ENCODE measurements at places on chromosomes 5 and 9.

GRCh38 chr5:180522330-180522729 is 28.2 kb downstream of the CNOT6 start:
- no peak for DNase-seq

- DNase-seq = no peak
These were observed 71.5 kb downstream of the PDE8B start for GRCh38 chr5:77281969-77282336.

DNA sequence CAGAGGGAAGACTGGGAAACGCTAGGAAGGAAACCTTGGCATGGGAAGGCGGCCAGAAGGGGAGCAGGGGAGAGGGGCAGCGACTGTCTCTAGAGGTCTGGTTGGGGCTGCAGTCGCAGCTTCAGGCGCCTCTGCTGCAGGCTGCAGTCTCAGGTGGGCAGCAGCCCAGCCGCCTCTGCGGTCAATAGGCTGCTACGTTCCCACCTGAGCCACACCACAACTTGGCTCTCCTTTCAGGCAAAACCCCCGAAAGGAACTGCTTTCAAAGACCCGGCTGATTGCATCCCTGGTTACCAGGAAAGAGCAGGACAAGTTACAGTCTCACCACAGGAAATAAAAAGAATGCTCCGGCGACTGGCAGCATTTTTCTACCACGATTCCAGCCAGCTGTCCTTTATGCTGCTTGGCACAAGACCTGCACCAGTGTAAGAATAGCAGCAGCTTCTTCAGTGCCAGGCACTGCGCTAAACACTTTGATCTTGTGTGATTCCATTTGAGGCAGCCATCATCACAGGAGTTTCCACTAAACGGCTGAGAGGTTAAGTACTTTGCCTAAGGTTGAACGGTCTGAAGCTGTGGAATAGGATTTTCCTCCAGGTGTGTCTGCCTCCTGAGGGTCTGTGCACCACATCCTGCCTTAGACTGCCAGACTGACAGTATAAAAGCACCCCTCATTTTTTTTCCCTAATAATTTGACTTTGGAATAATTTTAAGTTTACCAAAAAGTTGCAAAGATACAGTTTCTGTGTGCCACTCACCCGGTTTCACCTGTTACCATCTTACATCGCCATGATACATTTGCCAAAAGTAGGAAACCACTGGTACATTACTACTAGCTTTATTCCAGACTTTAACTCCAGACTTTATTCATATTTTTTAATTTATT is 7.5 kb downstream of the RPS14 start:
- DNase-seq = no peak

GRCh38 chr9:135550344-135550918 is 4.5 kb downstream of the OBP2A start:
- DNase-seq = no peak

All from colonic mucosa (tissue), 4 donors.